ENCODE measurements at places on chromosomes 2 and 18.

GRCh38 chr2:60519231-60519863, 34.1 kb downstream of the BCL11A start:
- DNase-seq = peak; percentile 41

GRCh38 chr2:18820966-18821365, 231.6 kb upstream of the NT5C1B start:
- DNase-seq = no peak

GRCh38 chr2:191885098-191885497, 38.2 kb upstream of the CAVIN2 start:
- no peak for DNase-seq

GRCh38 chr2:209472112-209472832, 48.4 kb downstream of the MAP2 start:
- DNase-seq = peak; percentile 32

GRCh38 chr2:62029910-62030309, 124.4 kb downstream of the COMMD1 start:
- DNase-seq = no peak

GRCh38 chr2:194090251-194090905, 1566.6 kb upstream of the SLC39A10 start:
- DNase-seq = no peak

DNA sequence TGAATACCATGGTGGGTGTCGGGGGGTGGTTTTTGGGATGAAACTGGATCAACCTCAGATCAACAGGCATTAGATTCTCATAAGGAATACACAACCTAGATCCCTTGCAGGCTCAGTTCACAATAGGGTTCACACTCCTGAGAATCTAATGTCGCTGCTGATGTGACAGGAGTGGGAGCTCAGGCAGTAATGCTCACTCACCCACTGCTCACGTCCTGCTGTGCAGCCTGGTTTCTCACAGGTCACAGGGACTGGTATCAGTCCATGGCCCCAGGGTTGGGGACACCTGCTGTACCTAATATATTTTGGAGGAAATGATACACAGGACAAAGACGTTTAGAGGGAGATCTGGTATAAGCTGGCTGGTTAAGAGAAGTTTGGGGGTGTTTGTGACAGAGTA, 338.8 kb downstream of the PLCL1 start:
- DNase-seq = no peak

GRCh38 chr2:203533676-203534591, 1.2 kb downstream of the RAPH1 start:
- peak; percentile 35 for DNase-seq

GRCh38 chr2:10759151-10759714, 37.8 kb downstream of the ATP6V1C2 start:
- DNase-seq = no peak
